DMS53 (cell line): ENCODE measurements at places on chromosomes 16 and 17.
A peak's percentile ranks its signal among the peaks of the same experiment; 100 is the strongest.

- no peak for DNase-seq
Observed at GRCh38 chr16:57724531-57724930, 11.0 kb upstream of the KATNB1 start.

GRCh38 chr16:90050969-90051368 lies 26.2 kb downstream of the PRDM7 start:
- no peak for DNase-seq

- no peak for DNase-seq
Observed at GRCh38 chr16:78251115-78251514, 151.7 kb downstream of the WWOX start.

- DNase-seq, result no peak
Observed at GRCh38 chr17:34055606-34056005, 199.5 kb upstream of the CCL2 start.

- DNase-seq, result no peak
Observed at GRCh38 chr17:1391577-1391976, 8.4 kb downstream of the YWHAE start.

DNA sequence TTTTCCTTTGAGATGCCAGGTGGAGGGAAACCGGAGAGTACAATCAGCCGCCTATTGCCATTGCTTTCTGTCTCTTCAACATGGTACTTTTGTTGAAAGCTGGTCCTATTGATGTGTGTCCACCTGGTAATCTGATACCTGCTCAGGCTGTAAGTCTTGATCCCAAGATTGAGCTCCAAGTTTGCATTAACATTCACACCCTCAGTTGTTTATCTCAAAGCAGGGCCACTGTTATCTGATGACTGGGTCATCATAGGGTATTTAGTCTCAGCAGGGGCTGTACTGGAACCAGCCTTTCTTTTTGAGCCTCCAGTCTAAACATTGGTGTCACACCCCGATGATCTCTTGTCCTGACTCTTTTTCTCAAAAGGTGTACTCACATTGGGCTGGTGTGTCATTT lies 370.3 kb upstream of the TOM1L1 start:
- DNase-seq, result no peak

DNA sequence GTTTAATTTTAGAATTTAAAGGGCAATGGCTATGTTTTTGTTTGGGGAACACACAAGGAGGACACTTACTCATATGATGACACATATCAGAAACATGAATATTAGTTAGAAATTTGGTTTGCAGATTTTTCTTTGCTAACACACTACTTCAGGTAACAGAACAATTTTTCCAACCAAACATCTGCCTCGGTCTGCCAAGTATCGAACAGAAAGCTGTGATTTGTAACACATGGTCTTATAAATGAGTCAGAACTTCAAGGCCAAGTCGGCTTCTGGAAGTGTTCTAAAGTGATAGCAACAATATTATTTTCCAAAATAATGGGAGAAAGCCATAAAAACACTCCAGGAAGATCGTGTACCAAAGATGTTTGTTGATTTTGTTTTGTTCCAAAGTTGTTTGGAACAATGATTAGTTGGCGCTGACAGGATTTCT lies 75.9 kb upstream of the PMFBP1 start:
- DNase-seq, result no peak

- peak; percentile 74 for DNase-seq
Observed at GRCh38 chr17:79844869-79845600, 5.8 kb upstream of the CBX4 start.

DNA sequence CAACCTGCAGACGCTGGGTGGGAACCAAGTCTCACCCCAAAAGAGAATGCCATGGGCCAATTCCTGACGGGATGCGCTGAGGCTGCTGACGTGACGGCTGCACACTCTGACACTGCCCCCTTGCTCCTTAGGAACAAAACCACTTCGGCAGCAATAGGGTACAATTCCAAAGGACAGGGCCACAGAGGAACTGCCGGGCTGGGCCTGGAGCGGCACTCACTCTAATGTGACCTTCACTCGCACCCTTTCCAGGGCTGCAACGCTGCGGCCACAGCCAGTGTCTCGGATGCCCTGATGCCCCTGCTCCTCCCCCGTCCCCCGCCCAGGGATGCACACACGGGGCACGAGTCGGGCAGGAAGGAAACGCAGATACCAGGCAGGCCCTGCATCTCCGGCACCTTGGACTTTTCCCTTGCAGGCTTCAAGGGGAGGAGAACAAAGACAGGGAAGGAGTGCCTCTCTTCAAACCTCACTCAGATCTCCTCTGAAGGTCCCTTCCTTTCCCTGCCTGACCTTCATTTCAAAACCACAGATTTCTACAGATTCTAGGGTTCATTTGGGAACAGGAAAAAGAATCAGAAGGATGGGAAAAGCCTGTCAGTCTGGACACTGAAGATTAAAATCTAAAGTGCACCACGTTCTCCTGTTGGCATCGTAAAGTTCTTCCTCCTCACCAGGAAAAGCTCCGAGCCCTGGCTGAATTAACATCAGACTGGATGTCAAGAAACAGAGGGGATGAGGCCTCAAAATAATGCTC lies 2.3 kb downstream of the PITPNA start:
- no peak for DNase-seq

GRCh38 chr16:87040169-87041117 lies 276.7 kb downstream of the C16orf95 start:
- no peak for DNase-seq

DNA sequence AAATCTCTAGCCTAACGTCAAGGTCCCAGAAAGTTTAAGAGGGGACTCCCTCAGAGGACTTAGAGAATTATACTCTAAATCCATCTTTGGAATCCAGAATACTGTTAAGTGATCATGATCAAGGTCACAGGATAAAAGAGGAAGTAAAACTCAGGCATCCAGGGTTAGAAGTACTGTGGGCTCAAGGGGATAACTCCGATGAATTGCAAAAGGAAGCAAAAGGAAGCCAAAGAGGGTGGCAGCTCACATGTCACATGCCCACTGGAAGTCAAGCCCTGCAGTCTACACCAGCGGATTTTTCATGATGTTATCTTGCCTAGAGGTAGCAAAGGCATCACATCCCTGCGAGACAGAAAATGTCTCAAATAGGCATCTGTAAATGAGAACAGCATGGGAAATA lies 3.8 kb downstream of the ZNF821 start:
- DNase-seq, result no peak

- DNase-seq, result no peak
Observed at GRCh38 chr17:79246225-79247190, 171.9 kb downstream of the ENGASE start.

DNA sequence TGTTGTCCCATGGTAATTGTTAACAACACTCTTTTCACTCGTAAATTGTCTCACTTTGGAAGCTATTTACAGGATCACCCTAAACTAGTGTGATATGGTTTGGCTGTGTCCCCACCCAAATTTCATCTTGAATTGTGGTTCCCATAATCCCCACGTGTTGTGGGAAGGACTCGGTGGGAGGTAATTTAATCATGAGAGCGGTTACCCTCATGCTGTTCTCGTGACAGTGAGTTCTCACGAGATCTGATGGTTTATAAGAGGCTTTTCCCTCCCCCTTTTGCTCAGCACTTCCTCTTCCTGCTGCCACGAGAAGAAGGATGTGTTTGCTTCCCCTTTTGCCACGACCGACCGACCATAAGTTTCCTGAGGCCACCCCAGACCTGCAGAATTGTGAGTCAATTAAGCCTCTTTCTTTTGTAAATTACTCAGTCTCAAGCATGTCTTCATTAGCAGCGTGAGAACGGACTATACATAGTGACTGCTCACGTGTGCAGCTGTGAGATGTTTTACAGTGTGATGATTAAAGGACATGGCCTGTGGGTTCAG lies 34.4 kb downstream of the DNAH3 start:
- DNase-seq, result no peak

GRCh38 chr16:24164416-24164815 lies 91.7 kb upstream of the CACNG3 start:
- no peak for DNase-seq

- no peak for DNase-seq
Observed at GRCh38 chr17:81015136-81015535, 19.8 kb upstream of the BAIAP2 start.

DNA sequence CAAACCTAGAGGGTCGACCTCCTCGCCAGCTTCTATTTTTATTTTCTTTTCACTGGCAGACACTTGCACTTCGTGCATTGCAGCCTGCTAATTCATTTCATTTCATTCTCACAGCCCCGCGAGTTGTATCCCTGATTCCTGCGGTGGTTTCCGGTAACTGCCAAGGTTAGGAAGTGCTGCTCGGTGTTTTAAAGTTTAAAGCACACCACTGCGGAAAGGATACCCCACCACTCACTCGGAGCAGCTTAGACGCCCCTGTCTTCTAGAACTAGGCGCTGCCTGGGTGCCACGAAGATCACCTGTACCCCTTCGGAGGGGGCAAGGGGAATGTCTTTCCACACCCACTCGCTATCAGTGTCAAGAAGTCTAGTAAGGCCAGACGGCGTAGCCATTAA lies 509 bp downstream of the CNEP1R1 start:
- DNase-seq, result peak; percentile 51

- DNase-seq, result peak; percentile 82
Observed at GRCh38 chr17:57988301-57989250, 522 bp upstream of the VEZF1 start.

DNA sequence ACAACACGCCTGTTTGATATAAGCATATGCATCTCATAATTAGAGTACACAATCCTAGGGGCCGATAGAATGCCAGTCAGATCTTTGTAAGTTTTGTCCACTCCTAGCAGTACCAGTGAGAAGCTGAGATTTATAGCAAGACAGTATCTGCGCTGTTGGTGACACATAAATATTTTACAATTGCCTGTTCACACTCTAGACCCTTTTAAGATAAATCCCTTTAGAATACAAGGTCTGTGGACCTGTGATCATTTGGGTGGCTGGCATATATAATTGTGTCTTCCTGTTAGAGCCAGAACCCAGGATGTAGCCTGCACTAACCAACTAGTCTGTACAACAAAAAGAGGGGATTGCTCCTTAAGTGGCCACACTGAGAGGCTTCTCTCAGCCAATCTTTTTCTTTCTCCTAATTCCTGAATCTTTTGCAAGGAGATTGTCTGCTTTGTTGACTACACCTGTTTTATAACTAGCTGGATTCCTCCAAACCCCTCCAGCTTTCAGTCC lies 74.7 kb downstream of the WIPI1 start:
- DNase-seq, result no peak

GRCh38 chr16:22671301-22672076 lies 142.5 kb upstream of the HS3ST2 start:
- no peak for DNase-seq

DNA sequence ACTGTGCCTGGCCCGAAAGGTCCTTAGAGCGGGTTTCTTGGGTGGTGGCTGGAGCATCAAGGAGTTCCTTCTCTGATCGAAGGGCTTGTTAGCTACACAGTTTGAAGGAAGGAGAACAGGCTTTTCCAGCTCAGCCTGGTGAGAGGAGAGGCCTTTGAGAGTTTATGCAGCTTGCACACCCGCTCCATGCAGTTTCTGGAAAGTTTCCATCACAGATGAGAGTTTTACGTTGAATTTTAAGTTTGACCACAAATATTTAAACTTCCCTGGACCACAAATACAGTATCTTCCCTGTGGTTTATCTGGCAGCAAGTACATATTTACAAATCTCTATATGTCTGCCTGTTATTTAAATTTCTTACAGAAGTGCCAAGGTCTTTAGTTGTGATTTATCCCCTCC lies 56.8 kb downstream of the HIC1 start:
- DNase-seq, result no peak

DNA sequence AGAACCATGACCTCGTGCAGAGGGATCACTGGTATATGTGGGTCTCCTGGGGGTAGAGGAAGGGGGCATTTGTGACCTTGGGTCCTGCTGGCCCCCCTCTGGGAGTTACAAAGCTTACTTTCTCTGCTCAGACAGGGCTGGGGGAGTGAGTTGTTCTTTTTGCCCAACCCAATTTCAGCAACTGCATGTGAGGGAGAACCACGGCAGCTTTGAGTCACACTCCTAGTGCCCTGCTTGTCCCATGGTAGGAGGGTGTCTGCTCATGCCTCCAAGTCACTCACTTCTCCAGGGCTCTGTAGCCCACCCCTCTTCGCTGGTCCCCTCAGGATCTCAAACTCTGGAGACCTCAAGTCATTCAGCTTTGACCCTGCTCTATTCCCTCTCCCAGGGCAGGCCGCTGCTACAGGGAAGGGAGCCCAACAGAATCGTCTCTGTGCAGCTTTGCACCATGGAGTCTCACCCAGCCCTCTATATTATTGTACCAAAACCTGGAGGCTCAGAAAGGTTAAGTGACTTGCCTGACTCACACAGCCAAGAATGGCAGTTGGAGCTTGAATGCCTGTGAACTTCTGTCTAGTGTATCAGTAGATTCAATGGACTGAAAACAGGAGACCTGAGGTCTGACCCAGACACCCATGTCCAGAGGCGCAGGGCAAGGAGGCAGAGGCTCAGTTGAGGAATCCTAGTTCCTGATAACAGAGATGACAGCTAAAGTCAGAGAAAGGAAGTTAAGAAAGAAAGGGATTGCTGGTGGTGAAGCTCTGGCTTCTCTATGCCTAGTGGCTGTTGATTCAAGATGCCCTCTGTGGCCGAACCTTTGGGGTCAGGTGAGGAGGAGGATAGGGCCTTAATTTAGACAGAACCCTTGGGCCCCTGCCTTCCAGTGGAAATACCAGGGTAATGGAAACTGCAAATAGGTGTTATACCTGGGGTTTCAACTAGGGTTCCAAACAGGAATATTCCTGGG lies 14.6 kb upstream of the ETV4 start:
- no peak for DNase-seq

GRCh38 chr16:27317320-27317719 lies 3.5 kb downstream of the IL4R start:
- DNase-seq, result no peak

DNA sequence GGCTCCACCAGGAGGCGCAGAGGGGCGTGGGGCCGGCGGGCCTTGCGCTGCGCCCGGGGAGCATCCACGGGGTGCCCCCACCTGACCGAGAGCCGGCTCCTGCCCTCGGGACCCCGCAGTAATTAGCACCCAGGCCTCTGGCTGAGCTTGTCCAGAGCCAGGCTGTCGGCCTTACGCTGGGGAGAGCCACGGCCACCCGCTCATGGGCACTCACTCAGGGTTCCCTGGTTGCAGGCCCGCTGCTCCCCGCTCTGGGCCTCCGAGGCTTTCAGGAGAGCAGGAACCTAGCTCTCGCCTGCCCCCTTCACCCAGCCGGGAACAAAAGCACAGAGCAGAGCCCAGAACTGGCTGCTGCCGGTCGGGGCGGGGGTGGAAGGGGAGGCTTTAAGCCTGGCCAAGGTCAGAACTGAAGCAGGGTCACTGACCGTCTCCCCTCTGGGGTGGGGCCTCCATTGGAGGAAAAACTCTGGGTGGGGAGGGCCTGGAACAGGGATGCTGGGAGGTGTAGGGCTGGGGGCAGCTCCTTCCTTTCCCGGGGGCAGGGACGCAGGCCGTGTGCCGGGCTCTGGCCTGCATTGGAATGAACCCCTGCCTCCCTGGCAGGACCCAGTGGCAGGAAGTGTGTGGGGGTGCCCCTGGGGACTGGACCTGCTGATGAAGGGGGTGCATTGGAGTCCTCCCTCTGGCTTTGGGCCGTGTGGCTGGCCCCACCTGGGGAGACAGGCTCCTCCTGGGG lies 12.3 kb downstream of the GLIS2 start:
- DNase-seq, result peak; percentile 75
